ENCODE measurements at places on chromosomes 16 and 17.

DNA sequence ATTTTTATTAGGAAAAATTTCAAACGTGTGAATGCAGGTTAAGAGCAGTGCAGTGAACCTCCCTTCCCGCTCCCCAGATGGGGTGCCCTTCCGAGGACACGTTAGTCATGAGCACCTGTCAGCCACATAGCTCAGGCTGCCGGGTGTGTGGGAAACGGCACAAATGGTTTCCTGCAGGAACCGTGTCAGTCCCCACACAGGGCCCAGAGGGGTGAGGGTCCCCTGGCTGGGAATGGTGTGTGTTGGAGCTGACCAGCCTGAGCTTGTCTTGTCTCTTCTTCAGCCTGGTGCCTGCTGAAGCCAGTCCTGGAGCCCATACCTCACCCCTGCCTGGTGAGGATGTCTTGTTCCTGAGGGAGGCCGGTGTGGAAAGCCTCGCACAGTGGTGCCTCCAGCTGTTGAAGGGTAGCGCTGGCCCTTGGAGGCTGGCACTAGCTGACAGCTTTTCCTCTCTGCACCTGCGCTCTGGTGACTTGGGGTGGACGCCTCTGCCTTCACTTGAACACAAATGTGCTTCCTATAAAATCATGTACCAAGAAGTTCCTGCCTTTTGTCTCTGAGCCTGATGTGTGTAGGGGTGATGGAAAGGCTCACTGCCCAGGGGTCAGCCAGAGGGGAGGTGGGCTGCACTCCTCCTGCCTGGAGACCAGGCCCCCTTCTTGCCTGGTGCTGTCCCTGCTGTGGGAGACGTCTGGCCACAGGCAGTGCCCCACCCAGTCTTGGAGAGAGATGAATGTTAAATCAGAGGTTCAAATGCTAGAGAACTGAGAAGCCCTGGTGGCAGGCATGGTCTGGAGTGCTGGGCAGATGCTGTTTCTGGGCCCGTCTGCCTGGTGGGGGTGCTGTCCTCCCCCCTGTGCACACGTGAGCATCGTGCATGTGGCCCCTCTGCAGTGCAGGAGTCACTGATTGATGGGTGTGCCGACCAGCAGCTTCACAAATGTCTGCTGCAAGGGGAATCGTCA, 102.6 kb upstream of the ZNF750 start:
- no peak for DNase-seq

GRCh38 chr16:66228792-66229191, 137.7 kb upstream of the CDH5 start:
- DNase-seq = no peak

DNA sequence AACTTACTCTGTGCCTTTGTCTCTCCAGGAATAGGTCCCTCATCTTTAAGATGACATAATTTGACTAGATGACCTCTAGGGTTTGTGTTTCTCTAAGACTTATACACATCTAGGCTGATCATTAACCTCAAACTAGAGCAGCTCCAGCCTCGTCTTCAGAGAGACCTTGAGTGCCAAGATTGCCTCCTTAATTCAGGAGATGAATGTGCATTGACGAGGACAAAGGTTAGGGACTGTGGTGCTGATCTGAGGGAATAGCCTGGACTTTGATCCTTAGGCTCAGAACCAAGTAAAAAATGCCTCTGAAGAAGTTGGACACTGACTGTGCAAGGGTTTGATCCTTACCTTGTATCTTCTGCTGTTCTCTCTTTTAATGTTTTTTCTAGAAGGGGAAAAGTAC, 17.2 kb upstream of the ASIC2 start:
- no peak for DNase-seq

GRCh38 chr16:49399594-49400364, 26.2 kb downstream of the C16orf78 start:
- peak; percentile 51 for DNase-seq

GRCh38 chr16:72044296-72044695, 10.0 kb upstream of the HP start:
- DNase-seq = no peak
